ENCODE measurements at places on chromosomes 11 and 22. TPM values are rescaled to one million over a fixed set of nuclear protein-coding genes. Genes with fewer than 3 reads are reported as not detected.
A peak's percentile ranks its signal among the peaks of the same experiment; 100 is the strongest.

DNA sequence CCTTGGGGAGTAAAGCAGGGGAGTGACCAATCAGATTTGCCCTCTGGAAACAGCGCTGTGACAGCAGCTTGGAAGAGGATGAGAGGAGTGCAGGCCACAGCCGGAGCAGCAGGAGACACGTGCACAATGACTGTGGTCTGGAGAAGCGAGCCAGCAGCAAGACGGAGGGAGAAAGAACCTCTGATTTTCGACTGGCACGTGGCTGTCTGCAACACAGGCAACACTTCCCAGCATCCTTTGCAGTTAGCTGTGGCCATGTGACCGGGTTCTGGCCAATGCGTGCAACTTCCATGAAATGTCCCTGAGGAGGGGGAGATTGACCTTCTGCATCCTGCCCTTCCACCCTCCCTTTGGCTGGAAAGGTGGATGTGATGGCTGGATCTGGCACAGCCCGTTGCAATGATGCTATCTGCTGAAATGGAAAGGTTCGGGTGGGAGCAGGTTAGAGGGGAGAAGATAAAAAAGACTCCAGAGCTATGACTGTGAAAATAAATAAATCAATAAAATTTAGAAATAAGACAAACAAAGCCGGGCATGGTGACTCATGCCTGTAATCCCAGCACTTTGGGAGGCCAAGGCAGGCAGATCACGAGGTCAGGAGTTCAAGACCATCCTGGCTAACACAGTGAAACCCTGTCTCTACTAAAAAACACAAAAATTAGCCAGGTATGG, 15.6 kb downstream of the PLA2G6 start:
- no peak for DNase-seq

DNA sequence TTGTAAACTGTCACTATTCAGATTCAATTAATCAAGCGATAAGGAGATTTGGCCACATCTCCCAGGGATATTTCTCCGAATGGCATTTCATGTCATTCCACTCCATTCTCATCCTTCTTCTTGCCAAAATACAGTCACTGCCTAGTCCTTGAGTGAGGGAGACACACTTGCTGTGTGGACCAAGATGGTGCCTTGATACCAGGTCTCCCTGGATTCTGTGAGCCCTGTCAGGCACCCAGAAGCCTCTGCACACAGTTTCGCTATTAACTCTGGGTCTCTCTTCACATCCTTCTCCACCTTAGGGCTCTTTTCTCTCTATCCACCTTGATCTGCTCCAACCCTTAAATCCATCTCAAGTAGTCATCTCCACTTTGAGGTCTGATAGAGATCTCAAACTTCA, 119.9 kb upstream of the LMO1 start:
- DNase-seq = no peak

DNA sequence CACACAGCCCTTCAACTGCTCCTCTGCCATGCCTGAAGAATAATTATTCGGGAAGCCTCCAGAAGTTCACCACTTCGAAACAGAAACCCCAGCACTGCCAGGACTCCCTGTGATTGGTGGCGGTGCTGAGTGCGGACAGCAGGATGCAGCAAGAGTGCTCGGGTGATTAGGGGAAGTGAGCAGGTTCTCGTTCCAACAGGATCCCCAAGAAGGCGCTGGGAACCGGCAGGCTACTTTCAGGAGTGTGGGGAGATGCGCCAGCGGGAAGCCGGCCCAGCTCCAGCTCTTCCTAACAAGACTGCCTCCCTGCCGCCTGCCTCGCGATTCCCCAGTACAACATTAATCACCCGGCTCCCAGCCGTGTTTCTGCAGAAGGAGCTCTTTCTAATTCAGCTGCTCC, 630.2 kb downstream of the BRD1 start:
- peak; percentile 54 for DNase-seq

GRCh38 chr11:103354656-103355055, 245.4 kb downstream of the DYNC2H1 start:
- no peak for DNase-seq

DNA sequence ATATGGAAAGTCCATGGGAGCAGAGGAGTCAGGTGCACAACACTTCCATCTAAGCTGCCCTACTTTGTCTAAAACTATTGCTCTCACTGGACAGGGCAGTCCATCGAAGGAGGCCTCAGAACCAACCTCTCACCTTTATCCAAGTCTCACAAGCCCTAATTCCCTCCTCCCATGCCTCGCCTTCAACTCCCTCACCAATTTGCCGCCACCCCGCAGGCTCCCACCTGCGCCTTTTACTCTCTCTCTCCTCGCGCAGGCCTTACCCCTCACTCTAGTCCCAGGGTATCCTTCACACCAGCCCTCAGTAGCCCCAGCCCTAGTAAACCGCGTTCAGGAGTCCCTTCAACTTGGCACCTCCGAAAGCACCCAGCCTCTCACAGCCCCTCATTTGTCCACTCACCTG, 451 bp downstream of the FHIP1B start:
- DNase-seq = no peak

GRCh38 chr11:7353100-7353499, 101.4 kb downstream of the SYT9 start:
- no peak for DNase-seq

GRCh38 chr11:101019870-101020269, 109.7 kb downstream of the PGR start:
- no peak for DNase-seq

HEPN1 gene
- not detected for total RNA-seq

Data from type B pancreatic cell (in vitro differentiated cells).